ENCODE measurements at places on chromosomes 13 and 19.

DNA sequence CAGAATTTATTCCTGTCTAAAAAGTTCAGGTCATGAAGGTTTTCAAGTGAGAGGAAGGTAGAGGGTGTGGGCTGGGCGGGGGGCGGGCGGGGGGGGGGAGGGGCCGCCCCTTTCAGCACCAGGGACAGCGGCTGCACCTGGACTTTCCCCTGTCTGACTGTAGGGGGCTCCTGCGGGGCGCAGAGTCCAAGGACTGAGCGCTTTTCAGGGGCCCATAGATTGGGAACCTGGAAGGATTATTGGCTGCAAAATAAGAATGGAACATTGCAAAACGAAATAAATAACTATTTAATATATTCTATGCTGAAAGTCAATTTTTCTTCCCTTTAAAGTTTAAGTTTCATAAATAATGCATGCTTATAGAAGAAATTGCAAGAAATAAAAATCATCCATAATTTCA is 8.9 kb upstream of the CYP4F3 start:
- no peak for DNase-seq

DNA sequence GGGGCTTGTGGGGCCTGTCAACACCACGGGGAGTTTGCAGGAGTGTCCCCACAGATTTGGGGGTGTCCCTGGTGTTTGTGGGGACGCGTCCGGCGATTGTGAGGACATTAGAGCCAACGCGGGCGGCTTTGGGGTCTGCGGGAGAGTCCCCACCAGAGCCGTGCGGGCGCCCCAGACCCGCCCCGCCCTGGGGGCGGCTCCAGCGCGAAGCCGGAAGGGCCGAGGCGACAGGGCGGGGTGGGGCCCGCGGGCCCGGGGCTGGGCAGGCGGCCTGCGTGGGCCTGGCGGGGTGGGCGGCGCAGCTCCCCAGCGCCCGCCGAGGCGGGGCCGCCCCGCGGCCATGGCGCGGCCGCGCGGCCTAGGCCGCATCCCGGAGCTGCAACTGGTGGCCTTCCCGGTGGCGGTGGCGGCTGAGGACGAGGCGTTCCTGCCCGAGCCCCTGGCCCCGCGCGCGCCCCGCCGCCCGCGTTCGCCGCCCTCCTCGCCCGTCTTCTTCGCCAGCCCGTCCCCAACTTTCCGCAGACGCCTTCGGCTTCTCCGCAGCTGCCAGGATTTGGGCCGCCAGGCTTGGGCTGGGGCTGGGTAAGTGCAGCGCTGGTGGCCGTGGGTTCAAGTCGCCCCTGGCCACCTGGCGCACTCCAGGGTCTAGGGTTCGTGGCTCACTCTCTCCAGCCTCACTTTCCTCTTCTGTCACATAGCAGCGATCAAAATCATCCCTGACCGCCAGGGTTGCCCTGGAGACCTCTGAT is 10.3 kb downstream of the PDE4A start:
- no peak for DNase-seq

GRCh38 chr19:45595814-45596213 is 6.2 kb downstream of the GPR4 start:
- DNase-seq, result no peak

GRCh38 chr19:42424345-42424707 is 2.9 kb downstream of the LIPE start:
- no peak for DNase-seq

- no peak for DNase-seq
Observed at GRCh38 chr13:26459276-26460131, 98.0 kb upstream of the WASF3 start.

DNA sequence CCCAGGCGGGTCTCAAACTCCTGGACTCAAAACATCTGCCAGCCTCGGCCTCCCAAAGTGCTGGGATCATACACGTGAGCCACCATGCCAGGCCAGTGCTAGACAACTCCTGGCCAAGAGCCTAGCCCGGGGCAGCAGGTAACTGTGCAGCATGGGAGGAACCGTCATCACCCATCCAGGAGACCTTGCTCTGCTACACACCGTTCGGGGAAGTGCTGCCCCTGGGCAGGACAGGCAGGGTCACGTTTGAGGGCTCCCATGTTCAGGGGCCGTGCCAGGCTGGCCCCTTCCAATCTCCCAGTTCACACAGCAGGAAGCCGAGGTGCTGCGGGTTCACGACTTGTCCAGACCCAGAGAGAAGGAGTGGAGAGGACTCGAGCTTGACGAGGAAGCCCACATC is 35.1 kb downstream of the NAXD start:
- DNase-seq, result no peak

DNA sequence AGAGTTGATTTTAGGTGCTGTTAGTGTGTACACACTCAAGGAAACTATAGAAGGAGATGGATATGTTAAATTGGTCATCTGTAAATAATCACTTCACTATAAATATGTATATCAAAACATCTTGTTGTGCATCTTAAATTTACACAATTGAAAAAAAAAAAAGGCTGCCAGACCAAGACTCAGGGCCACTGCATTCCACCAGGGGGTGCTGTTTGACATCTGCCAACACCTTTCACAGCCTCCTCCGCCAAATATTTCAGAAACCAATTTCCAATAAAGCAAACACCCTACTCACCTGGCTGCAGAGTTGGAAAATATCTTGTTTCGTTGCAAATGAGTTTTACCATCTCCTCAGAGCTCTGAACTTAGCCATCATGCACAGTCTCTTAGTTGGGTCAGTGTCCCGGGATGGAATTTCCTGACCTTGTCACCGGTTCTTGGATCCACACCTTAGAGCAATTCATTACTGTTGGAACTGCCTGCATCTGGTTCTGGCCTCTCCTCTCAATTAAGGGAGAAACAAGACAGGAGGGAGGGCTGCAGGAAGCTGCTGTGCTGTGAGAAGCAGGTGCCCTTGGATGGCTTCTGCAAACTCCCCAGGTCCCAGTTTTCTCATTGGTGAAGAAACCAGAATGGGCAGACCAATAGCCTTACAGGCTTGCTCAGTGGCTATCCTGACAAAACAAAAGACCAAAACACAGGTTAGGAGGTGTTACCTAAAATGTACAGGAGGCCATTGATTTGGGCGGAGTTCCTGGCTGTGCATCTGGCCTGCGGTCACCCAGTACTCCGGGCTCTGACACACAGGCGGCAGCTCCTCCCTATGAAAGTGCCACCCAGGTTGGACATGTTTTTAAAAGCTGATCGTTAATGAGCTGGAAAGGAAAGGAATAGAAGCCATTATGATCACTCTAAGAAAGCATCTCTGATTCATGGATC is 746.6 kb downstream of the UQCRFS1 start:
- DNase-seq, result no peak

DNA sequence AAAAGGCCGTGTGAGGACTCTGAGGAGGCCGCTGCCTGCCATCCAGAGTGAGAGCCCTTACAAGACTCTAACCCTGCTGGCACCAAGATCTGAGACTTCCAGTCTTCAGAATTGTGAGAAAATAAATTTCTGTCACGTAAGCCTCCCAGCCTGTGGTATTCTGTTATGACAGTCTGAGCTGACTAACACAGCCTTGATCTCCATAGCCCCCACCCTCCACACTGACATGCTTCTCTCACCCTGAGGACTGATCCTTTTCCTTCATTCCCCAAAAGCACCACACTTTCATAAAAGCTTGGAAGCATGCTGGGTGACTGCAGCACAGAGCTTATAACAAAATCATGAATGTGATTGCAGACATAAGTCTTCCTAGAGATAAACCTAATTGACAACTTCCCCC is 1059.8 kb downstream of the UQCRFS1 start:
- no peak for DNase-seq

DNA sequence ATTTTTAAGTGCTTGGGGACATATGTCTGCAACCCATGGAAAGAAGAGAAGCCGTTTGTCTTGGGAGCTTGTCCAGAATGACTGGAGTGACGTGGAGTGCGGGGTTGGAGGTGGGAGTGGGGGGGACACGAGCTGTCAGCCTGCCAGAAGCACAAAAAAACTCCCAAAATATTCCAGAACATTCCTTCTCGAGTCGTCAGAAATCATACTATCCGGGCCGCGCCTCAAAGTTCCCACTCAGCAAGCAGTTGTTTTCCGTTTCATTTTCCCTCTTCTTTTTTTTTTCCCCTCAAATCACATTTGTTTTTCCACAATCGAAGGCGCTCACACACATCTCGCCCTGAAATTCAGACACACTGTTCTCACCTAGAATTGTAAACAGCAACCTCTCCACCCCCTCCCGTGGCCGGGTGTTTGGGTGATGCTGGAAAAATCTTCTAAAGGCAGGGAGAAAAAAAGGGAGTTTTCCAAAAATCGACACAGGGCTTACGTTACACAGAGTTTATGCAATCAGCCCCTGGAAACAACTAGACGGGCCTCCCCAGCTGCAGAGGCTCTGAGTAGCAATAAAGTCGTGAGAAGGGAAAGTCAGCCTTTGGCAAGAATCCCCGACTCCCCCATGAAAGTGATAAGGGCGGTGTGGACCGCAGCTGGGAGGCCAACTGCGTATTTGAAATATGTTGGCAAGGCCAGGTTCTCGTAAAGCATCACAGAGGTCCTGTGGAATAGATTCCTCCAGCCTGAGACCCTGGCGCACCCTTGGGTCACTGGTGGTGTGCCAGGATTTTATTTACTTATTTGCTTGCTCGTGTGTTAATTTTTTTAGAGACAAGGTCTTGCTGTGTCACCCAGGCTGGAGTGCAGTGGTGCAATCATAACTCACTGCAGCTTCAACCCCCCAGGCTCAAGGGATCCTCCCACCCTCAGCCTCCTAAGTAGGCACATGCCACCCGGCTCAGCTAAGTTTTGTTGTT is 31.2 kb upstream of the KLF2 start:
- no peak for DNase-seq

GRCh38 chr19:610801-611480 is 21.3 kb downstream of the HCN2 start:
- DNase-seq, result no peak

GRCh38 chr13:41601718-41602445 is 144.5 kb downstream of the RGCC start:
- no peak for DNase-seq

- DNase-seq, result no peak
Observed at GRCh38 chr13:113860665-113861432, 3.0 kb downstream of the GAS6 start.

- DNase-seq, result no peak
Observed at GRCh38 chr13:61880578-61881283, 465.1 kb upstream of the PCDH20 start.

- no peak for DNase-seq
Observed at GRCh38 chr13:46679369-46680120, 117.4 kb downstream of the ESD start.

DNA sequence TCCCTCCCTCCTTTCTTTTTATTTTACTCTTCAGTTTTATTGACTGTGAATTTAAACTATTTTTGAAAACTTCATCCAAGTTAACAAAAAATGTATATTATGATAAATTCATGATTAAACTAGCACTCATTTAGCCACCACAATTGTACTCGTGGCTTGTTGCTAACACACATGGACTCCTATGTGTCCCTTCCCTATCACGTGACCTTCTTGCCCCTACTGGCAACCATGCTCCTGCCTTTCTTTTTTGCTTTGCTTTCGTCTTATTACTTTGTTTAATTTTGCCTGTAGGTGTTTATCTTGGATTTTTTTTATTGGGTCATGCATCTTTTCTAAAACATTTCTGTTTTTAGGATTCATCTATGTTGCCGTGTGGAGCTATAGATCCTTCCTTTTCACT is 8.2 kb downstream of the CLC start:
- DNase-seq, result no peak

DNA sequence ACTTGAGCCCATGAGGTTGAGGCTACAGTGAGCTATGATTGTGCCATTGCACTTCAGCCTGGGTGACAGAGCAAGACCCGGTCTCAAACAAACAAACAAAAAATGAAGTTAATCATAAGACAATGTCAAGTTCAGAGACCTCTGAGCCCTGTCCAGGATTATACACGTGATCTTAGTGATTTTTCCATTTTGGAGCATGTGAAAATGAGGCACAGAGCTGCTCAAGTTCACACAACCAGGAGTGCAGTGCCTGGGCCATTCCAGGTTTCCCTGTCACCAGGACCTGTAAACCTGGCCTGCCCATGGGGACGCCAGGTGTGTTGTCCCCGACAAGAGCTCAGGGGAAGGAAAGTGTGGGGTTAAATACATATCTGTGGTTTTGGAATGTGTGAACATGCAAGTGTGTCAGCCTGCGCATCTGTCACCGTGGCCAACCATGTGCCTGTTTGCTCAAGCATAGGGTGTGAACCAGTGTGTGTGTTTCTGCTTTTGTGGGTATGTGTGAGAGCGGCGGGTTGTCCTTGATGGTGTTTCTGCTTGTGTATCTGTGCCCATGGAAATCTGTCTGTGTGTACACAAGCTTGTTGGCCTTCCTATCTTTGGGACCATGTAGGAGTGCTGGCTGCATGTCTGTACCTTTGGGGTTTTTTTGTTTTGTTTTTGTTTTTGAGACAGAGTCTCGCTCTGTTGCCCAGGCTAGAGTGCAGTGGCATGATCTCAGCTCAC is 1.5 kb upstream of the FXYD1 start:
- no peak for DNase-seq

DNA sequence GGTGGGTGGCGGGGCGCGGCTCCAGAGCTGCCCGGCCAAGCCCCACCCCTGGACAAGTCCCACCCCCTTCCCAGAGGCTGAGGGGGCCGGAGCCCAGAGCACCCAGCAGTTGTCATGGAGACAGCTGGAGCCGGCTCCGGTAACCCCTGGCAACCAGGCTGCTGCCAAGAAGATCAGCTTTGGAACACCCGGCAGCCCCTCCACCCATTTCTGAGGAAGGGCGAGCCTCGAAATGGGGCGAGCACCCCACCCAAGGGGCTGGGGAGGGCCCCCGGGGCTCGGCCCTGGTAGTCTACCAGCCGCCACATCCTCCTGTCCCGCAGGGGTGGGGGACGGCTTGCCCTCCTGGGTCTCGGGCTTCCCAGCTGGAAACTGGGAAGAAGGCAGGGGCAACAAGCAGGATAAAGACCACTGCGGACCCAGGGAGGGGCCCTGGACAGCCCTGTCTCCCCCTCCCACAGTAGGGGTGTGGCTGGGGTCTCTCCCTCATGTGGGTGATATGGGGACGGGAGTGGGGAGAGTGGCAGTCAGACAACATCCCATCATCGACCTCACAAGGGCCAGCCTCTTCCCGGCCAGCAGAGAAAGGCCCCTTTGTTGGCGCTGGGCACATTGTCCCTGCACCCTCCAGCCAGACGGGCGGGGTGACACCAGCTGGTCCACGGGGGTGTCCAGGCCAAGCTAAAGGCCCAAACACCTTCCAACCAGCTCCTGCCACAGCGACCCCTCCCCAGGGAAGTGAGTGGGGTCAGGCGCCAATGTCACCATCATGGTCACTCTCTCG is 1.5 kb downstream of the CERS1 start:
- no peak for DNase-seq

GRCh38 chr19:7294558-7295212 is 471 bp upstream of the INSR start:
- no peak for DNase-seq
